ENCODE measurements at places on chromosomes 6 and 20.

- DNase-seq: no peak
Observed at GRCh38 chr6:156420172-156420993, 356.8 kb upstream of the ARID1B start.

GRCh38 chr20:38355161-38356012 is 9.1 kb downstream of the LBP start:
- no peak for DNase-seq

DNA sequence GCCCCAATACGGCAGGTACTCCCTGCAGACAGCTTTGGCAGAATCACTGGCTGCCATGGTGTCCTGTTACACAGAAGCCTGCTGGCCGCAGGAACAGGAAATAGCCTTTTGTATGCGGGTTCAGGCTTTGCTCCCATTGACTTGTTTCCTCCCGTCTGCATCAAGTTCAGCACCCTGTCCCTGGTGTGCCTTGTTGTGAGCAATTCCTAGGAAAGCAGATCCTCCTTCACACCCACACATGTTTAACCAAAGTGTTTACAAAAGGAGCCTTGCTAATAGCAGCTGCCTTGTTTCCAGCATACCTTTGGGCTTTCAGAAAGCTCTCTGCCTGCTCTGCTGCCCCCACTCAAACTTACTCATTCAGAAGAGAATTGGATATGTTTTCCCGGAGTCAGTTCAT is 127.2 kb upstream of the SUPT3H start:
- peak; percentile 83 for DNase-seq

DNA sequence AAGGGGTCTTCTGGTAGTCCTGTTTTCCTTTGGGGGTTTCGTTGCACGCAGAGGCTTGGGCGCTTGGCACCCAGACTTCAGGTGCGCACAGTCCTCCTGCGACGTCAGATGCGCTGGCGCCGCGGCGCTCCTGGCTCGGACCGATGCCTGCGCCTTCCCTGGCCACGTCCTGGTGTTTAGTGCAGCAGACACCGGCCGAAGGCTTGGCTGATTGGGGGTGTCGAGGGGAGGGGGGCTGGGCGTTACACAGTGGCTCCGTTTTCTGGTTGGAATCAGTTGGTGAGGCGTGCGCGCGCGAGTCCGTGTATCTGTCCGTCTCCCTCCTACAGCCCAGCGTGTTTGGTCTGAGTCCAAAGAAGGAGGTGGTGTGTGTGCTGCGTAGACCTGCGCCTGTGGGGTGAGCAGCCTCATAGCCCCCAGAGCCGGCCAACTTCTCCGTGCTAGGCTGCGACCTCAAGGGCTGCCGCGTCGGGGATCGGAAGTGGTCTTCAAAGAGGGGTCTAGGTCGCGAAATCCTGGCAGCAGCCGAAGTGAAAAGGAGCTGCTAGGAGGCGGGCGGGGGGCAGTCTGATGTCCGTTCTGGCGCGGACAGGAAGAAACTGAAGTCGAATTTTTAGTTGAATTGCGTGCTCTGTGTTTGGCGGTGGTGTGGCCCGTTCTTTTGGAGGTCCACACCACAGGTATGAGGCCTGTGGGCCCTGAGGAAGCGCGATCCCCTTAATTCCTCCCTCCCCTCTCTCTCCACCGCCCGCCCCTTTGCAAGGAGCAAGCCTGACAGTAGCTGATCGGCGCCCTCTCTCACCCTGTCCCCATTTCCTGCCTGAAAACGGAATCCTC is 1.5 kb downstream of the SYNDIG1 start:
- no peak for DNase-seq

DNA sequence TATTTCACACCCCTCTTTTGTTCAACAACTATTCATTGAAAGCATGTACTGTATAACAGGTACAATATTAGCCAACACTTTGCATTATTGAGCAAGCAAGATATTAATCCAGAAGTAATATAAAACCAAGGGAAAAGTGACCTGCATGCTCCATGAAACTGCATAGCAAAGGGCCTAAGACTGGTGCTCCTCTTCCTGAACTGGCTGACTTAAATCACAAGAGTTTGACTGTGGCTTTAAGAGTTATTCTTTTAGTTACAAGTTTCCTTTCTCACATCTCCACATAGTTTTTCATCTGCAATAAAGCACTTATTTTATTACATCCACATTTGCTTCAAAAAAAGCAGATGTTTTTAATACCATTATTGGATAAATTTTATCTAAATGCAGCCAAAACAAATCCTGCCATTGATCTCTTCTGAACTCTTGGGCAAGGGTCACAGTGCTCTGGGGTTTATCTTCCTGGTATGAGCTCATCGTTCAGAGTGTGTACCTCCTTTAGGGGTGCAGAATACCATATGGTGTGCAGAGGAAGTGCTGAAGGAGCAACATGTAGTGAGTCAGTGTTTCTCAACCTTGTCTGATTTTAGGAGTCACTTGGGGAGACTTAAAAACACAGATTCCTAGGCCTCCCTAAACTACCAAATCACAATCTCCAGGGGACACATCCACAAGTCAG is 1225.9 kb upstream of the MAP3K7 start:
- peak; percentile 25 for DNase-seq

DNA sequence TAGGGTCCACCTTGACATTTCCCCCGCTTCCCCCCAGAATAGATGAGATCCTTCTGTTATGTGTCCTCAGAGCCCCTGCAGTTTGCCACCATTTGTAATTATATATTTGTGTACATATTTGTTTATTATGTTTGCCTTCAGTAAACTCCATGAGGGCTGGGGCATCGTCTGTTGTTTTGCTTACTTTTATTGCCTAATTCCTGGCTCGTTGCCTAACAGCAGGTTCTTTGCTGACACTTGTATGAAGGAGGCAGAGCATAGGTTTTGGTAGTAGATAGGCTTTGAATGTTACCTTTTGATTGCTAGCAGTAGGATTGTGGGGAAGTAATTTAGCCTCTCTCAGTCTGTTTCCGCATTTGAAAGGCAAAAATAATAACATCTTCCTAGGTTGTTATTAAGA is 9.9 kb downstream of the MAP3K4 start:
- DNase-seq: no peak

DNA sequence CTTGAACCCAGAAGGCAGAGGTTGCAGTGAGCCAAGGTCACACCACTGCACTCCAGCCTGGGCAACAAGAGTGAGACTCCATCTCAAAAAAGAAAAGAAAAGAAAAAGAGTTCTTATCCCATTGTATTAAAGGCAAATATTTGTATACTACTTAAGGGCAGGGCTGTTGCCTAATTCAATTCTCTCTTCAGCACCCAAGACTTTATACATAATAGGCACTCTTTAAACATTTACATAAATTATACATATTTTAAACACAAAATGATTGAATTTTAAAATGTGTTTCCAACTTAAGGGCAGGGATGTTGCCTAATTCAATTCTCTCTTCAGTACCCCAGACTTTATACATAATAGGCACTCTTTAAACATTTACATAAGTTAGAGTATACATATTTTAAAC is 424.3 kb upstream of the ARID1B start:
- DNase-seq: no peak

DNA sequence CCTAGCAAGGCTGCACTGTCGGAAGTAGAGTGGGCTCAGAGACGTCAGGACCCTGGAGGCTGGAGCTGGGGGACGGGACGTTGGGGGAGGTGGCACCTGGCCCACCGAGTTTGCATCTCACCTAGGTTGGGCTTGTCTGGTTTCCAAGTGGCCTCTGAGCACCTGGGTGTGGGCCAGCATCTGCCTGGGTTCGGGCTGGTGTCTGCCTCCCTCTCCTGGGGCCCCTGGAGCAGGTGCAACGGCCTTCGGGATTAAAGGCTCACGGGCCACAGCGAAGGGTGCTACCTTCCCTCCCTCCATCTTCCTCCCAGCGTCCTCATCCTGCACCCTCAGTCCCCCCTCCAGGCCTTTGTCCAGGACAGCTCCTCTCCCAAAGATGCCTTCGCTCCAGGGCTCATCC is 6.0 kb downstream of the HRH3 start:
- DNase-seq: no peak

- DNase-seq: peak; percentile 93
Observed at GRCh38 chr6:68575765-68576439, 59.2 kb upstream of the ADGRB3 start.

GRCh38 chr20:23116311-23117089 is 30.4 kb upstream of the CD93 start:
- DNase-seq: no peak

GRCh38 chr6:14871221-14871620 is 374.6 kb upstream of the JARID2 start:
- DNase-seq: no peak

DNA sequence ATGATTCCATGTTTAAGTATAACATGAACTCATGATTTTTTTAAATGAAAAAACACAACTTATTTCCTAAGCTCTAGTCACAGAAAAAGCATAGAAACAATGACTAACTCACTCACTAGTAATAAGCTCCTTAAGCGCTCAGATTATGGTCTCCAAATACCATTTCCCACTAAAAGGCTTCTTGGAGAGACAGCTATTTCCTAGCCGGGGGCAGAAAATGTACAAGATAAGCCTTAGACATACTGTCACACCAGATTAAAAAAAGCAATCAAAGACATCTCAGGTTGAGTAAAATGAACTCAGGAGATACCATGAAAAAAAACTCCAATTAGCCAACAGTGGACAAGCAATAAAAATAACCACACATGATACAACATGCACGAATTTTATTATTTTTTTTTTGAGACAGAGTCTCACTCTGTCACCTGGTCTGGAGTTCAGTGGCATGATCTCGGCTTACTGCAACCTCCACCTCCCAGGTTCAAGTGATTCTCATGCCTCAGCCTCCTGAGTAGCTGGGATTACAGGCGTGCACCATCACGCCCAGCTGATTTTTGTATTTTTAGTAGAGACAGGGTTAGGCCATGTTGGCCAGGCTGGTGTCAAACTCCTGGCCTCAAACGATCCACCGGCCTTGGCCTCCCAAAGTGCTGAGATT is 14.9 kb downstream of the SRPK1 start:
- no peak for DNase-seq

- no peak for DNase-seq
Observed at GRCh38 chr6:165825256-165825815, 162.3 kb upstream of the PDE10A start.

DNA sequence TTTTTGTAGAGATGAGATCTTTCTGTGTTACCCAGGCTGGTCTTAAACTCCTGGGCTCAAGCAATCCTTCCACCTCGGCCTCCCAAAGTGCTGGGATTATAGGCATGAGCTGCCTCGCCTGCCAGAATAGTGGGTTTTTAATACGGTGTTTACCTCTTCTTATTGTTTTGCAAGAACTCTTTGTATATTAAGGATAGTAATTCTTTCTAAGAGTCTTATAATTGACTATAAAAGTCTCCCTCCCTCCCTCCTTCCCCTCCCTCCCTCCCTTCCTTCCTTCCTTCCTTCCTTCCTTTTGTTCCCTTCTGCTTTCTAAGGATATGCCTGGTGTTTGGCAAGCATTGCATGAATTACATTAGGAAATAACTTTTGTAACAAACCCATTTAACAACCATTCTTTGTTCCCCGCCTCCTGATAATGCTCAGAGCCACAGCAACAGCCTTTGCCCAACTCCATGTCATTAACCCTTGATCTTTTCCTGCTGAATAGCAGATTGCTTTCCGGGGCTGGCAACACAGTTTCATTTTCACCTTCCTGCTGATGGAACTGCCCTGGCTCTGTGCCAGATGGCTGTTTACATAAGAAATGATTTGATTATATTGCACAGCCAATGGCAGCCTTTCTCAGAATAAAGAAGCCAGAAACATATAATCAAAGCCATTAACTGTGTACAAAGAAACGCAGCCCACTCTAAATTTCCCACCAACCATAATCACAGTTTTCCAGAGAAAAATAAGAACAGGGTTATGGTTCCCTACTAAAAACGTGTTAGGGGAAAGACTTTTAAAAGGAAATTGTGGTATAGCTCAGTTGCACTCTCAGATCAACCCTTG is 143.7 kb upstream of the PTPN1 start:
- DNase-seq: peak; percentile 80

DNA sequence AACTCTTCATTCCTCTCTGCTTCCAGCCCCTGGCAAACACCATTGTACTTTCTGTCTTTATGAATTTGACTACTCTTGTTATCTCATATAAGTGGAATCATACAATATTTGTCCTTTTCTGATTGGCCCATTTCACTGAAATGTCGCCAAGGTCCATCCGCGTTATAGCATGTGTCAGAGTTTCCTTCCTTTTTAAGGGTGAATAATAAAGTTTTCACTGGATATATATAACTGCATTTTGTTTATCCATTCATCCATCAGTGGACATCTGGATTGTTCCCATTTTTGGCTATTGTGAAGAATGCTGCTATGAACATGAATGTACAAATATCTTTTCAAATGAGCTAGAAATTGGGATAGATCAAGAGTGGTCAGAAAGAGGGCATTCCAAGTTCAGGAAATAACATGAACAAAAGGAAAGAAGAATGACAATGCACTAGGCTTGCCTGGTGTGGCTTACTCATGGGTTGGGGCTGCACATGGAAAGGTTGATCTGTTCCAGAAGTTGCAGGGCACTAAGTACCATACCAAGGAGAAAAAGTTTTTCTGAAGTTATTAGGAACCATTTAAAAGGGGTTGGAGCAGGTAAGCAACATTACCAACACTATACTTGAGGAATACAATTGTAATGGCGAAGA is 10.0 kb upstream of the L3MBTL3 start:
- no peak for DNase-seq

Measured in SJCRH30 (cell line).